Stimulated activated CD8-positive, alpha-beta memory T cell treated with anti-CD3 and anti-CD28 coated beads, Interleukin-2, amount 100 ng/mL, for 1 hour (primary cell): ENCODE measurements at places on chromosomes 3 and 15.

- DNase-seq = no peak
These were observed 53.3 kb upstream of the MELTF start for GRCh38 chr3:197082871-197083270.

- no peak for DNase-seq
These were observed 9.0 kb downstream of the ZNF148 start for GRCh38 chr3:125366132-125366531.

DNA sequence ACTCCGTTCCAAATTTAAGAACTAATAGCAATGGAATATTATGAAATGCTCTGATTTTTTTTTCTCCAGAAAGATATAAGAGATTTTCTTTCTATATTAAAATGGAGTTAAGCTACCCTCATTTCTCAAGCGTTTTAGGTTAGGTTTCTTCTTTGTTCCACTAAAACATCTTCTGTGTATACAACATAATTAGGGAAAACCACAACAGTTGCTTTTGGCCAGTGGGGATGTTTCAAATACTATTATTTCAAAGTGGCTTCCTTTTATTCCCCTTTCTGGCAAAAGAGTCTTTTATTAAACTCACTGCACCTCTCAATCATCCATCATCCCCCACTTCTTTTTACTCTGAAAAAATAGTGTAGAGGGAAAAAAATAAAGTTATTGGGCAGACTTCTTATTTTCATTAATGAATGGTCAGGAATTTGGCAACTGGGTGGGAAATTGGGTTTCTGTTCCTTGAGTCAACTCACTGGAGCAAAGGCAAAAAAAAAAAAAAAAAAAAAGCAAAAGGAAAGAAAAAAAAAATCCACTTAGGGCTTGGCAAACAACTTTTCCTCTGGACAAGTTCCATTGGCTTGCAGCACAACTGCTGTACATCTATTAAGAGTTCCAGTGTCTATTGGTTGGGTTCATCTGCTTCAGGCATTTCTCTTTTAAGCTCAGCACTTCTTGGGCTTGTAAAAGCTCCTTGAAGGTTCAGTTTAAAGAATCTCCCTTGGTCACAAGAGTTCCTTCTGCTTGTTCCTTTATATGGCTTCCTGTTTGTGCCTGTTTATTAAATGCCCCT lies 963.4 kb downstream of the ROBO1 start:
- no peak for DNase-seq

DNA sequence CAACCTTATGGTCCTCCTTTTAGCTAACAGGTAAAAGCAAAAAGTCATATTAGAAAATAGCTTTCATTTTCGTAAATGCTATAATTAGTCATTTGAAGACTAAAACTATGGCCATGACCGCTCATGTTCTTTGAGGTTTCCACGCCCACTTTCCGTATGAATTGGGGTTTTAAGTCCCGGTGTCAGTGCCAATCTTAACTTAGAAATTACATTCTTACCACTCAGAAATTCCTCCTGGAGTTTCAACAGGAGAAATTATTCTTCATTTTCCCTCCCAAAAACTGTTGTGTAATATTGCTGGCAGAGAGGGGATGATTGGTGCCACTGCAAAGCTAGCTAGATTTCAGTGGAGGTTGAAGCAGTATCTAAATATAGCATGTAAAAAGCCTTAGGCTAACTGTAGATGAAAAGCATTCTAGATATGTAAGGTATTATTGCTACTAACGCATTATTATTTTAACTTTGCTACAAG lies 71.0 kb upstream of the MDFIC2 start:
- DNase-seq = no peak

DNA sequence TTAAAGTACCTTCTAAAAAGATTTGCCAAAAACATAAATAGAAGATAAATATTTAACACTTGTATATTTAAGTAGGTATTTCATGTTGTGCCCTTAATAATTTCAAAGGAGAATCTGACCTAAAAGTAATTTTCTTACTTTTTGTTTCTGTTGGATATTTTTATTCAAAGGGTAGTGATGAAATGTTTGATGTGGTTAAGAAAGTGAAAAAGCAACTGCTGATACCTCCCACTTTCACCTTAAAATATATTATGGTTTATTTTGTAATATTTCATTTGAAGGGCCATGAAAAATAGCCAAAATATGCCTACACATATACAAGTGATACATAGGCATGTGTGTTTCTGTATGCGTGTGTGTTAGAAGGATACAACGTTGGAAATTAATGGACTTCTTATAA lies 5.8 kb upstream of the SLITRK3 start:
- no peak for DNase-seq

DNA sequence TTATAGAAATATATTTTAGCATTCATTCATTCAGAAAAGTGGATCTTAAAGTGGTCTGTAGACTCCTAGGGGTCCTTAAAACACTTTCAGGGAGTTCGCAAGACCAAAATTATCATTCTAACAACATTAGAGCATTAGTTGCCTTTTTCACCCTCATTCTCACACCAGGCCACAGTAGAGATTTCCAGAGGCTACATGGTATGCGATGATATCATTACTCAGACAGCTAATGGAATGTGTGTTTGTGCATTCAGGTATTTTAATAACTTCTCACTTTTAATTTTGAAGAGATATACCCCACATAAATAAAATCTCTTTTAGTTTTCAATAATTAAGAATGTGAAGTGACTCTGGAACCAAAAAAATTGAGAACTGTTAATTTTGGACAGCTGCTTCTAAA lies 206.9 kb downstream of the NSUN3 start:
- no peak for DNase-seq

GRCh38 chr15:31236184-31237042 lies 90.2 kb upstream of the KLF13 start:
- DNase-seq = no peak

DNA sequence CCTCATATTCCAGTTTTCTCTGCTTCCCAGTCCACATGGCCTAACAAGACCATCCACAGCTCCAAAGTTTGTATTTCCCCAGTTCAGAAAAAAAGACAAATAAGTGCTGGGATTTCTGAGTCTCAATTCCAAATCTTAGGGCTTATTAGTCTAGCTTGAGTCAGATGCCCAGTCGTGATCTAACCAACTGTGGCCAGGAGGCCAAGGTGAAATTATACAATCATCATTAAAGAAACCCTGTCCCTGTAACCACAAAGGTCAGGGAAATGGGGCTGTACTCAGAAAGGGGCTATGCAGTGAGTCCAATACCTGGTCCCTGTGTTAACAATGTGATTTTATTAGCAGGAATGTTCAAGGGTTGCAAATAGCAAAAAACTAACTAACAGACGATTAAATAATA lies 40.5 kb upstream of the MITF start:
- DNase-seq = no peak

- DNase-seq = no peak
These were observed 79.6 kb downstream of the CDIN1 start for GRCh38 chr15:36658898-36659639.

- DNase-seq = peak; percentile 16
These were observed 10.9 kb downstream of the GNB5 start for GRCh38 chr15:52180196-52180835.

- DNase-seq = no peak
These were observed 1.9 kb downstream of the ARPP19 start for GRCh38 chr15:52566889-52567288.

GRCh38 chr3:94614192-94614591 lies 551.3 kb downstream of the NSUN3 start:
- DNase-seq = no peak

GRCh38 chr15:68318008-68318835 lies 40.7 kb downstream of the FEM1B start:
- DNase-seq = no peak

DNA sequence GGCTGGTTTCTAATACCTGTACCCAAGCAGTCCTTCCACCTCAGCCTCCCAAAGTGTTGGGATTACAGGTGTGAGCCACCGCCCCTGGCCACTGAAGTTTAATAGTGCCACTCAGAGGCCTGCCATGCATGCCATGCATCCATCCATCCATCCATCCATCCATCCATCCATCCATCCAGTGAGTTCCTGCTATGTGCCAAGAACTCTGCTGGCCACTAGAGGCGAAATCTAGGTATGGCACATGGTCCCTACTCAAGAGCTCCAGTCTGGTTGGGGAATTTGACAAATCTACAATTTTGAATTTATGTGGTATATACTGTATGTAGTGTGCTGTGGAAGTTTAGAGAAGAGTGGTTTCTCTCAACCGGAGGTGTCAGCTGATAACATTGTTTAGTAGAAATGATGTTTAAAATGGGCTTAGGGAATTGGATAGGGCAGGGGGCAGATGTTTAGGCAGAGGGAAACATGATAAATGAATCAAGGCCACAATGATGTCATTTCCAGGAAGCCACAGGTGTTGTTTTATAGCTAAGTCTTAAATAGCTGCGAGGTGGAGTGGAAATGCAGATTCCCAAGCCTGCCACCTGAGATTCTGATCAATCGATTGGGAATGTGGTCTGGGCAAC lies 384.4 kb upstream of the C2CD4B start:
- DNase-seq = no peak

DNA sequence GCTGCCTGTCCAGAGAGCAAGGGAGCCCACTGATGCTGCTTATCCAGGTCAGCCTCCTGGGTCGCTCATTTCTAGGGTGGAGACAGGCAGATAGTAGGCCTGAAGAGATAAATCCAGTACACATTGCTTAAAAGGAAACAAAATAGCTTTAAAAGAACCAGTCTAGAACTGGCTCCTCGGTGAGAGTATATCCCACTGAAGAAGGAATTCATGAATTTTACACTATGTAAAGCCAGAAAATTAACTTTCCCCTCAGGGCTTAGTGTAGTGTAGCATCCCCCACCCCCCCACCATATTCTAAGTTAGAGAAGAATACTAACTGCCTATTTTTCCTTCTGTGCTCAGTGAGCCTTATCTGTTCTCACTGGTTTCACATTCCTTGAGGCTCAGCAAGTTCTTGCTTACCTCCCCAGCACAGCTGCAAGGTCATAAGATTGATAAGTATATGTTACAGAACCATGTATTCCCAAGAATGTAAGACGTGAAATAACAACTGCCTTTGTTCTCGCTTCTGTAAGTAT lies 30.5 kb upstream of the NOX5 start:
- no peak for DNase-seq

- no peak for DNase-seq
These were observed 124.7 kb upstream of the SPATA12 start for GRCh38 chr3:56935811-56936210.

DNA sequence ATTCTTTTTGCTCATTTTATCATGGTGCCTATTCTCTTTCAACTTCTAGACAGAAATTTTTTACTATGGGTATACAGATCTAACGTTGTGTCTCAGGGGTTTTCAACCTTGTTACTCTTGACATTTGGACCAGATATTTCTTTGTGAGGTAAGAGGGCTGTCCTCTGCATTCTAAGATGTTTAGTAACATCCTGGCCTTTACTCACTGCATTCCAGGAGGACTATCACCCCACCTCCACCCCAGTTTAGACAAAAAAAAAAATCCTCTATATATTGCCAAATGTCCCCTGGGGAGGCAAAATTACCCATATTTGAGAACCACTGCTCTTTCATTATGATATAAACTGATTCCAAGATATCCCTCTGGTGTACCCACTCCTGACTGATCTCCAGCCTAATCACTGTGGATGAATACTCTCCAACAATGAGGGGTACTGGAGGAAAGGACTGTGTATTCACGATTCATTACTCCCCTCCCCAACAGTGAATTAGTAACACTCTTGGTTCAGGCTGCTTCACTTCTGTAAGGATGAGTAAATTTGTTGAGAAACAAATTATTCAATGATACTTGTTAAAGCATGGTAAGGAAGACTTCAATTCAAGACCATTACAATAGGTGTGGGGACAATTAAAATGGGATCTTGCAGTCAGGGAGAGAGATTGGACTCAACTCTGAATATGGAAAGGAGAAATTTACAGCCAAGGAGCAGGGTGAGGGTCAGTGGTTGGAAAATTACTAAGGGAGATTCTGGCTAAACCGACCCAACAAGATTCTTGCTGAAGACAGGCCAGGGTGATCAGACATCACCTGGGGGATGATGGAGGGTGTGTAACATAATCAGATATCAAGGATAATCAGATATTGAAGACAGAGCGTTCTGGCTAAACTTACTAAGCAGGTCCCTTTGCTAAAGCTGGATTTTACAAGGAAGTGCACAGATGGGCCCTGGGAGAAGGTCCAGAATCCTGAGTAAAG lies 123.8 kb upstream of the DAZL start:
- no peak for DNase-seq

- DNase-seq = no peak
These were observed 34.0 kb downstream of the SCG5 start for GRCh38 chr15:32675466-32675865.

- DNase-seq = peak; percentile 1
These were observed 31.5 kb upstream of the MLF1 start for GRCh38 chr3:158539414-158540014.

- no peak for DNase-seq
These were observed 65.8 kb downstream of the ATP8B4 start for GRCh38 chr15:50053055-50053856.

DNA sequence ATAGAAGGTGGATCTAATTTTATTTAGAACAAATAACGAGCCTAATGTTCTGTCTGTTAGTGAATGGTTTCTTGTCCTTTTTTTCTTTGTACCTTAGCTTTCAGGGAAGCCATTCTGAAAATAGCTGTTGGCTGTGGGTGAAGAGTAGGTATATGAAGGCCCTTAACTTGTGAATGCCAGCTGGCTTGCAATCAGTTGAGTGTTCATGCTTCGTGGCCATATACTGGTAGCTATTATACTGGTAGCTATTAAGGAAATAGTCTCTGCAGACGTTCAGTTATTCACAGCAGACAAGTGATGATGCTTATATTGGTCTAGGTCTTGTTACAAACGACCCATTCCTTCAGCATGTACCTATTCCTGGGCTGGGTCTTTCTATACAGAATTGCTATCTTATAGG lies 18.8 kb downstream of the TRIM71 start:
- no peak for DNase-seq

GRCh38 chr3:29168081-29168480 lies 112.8 kb upstream of the RBMS3 start:
- DNase-seq = no peak

DNA sequence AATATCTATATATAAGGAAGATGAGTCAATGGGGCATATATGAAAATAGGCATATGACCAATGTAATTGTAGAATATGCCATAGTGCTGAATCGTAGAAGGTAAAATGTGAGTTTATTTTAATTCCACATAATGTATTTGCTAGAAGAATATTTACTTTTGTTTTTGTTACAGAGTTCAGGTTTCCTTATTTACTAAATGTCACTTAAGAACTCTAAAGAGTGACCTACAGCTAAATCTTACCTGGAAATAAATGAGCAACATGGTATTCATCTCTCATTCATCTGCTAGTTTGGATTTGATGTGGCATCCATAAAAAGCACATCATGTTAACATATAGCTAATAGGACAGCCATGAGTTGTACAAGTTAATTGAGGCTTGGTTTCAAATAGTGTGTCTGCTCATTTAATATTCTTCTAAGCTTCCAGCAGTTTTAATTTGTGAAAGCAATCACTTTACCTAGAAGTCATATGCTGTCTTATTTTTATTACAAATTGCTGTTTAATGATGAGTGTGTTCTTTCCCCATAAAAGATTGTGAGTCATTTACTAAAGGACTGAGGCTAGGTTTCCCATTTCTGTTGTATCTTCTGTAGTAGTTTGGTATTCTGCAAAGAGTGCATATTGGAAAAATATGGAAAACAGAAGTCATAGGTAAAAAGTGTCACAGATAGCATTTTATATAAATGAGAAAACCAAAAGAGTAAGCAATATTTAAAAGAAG lies 222.1 kb upstream of the POU1F1 start:
- DNase-seq = no peak

- peak; percentile 56 for DNase-seq
These were observed at the start of the genes TUBGCP4 and ZSCAN29 for GRCh38 chr15:43370975-43371974. Gene TUBGCP4, plus strand, starts transcription at chr15:43371101. Its CDS starts 254 bp downstream, at chr15:43371355. Gene ZSCAN29, minus strand, starts transcription at chr15:43371043. Its CDS starts 1,130 bp downstream, at chr15:43369913.

- DNase-seq = no peak
These were observed 46.9 kb downstream of the FAM43A start for GRCh38 chr3:194732617-194733016.

GRCh38 chr15:39713846-39714245 lies 68.8 kb downstream of the FSIP1 start:
- DNase-seq = no peak

- no peak for DNase-seq
These were observed 89.0 kb downstream of the DHX36 start for GRCh38 chr3:154235330-154235729.
